ENCODE measurements at places on chromosomes 2 and 18. TPM values are rescaled to one million over a fixed set of nuclear protein-coding genes. Genes with fewer than 3 reads are reported as not detected.

- no peak overlapping the region for H3K4me3 ChIP-seq
- peak; percentile 61 for DNase-seq
- H3K27ac ChIP-seq, result peak overlapping the region; percentile 76
- H3K27me3 ChIP-seq, result no peaks in the 10 kb centered on the region
- H3K36me3 ChIP-seq, result no peaks in the 10 kb centered on the region
Measured at GRCh38 chr2:234676109-234676782, 179.4 kb upstream of the ARL4C start.

DNA sequence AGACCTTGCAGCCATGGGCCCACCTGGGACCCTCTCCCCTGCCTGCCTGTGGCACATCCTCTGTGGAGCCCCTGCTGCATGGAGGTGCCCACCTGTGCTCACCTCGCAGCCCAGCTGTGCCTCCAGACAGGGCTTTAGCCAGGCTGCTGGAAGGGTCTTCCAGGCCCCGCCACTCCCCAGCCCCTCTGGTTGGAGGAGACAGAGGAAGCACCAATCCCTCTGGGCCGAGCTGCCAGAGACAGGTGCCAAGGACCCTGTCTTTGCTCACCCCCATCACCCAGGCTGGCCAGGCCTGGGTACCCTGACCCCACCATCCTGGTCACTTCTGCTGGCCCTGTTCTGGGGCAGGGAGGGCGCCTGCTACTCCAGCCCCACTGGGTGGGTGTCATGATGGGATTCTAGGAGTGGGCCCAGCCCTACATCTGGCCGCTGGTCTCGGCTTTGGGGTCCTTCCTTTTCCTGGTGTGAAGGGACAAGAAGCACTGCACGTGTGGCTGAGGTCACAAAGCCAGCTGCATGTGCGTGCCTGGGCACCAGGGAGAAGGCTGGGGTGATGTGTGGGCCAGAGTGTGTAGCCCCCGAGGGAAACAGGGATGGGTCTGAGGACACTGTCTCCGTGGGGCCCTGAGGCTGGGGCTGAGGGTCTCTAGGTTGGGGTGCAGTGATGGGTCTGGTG is 9.3 kb upstream of the NEU4 start:
- no peak overlapping the region for H3K4me3 ChIP-seq
- peaks cover 8% of the 10 kb centered on the region for H3K4me1 ChIP-seq
- DNase-seq, result no peak
- no peaks in the 10 kb centered on the region for H3K36me3 ChIP-seq

GRCh38 chr2:134452042-134452733 is 198.3 kb downstream of the MGAT5 start:
- no peaks in the 10 kb centered on the region for H3K36me3 ChIP-seq
- no peak overlapping the region for H3K4me3 ChIP-seq
- H3K27ac ChIP-seq, result no peak overlapping the region
- H3K27me3 ChIP-seq, result no peaks in the 10 kb centered on the region

DNA sequence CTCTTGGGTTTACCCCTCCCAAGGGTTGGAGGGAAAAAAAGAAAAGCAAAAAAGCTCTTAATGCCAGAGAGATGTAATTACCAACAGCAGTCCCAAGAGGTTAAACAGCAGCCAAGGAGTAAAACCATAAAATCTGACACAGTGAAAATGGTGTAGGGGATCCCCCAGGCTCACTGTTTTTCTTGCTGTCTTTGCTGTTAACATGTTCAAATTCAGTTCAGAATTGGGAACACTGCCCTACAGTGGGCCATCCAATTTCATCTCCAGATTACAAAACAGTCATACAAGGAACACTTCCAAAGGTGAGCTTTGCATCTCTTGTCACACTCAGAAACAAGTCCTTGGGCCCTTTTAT is 54.5 kb downstream of the PLEKHM3 start:
- H3K36me3 ChIP-seq, result no peaks in the 10 kb centered on the region
- peaks cover 54% of the 10 kb centered on the region for H3K4me1 ChIP-seq
- H3K27ac ChIP-seq, result peak overlapping the region; percentile 95
- no peak for DNase-seq
- H3K27me3 ChIP-seq, result no peaks in the 10 kb centered on the region

DNA sequence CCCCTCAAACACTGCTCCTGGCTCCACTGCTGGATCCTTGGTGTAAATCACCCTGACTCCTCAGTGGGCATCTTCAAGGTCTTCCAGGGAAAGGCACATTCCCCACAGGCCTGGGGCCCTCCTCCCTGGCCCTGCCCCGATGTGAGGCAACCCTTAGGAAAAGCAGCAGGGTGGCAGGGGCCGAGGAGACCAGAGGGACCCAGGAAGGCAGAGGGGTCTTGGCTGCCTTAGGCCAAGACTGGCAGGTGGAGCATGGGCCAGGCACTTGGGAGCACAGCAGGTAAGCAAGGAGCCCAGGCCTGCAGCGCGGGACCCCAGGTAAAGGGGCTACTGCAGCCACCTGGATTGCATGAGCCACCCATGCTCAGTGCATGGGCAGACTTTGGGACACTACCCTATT is 96.9 kb downstream of the GYPC start:
- no peaks in the 10 kb centered on the region for H3K4me1 ChIP-seq
- H3K36me3 ChIP-seq, result no peaks in the 10 kb centered on the region
- H3K4me3 ChIP-seq, result no peak overlapping the region
- DNase-seq, result no peak

DNA sequence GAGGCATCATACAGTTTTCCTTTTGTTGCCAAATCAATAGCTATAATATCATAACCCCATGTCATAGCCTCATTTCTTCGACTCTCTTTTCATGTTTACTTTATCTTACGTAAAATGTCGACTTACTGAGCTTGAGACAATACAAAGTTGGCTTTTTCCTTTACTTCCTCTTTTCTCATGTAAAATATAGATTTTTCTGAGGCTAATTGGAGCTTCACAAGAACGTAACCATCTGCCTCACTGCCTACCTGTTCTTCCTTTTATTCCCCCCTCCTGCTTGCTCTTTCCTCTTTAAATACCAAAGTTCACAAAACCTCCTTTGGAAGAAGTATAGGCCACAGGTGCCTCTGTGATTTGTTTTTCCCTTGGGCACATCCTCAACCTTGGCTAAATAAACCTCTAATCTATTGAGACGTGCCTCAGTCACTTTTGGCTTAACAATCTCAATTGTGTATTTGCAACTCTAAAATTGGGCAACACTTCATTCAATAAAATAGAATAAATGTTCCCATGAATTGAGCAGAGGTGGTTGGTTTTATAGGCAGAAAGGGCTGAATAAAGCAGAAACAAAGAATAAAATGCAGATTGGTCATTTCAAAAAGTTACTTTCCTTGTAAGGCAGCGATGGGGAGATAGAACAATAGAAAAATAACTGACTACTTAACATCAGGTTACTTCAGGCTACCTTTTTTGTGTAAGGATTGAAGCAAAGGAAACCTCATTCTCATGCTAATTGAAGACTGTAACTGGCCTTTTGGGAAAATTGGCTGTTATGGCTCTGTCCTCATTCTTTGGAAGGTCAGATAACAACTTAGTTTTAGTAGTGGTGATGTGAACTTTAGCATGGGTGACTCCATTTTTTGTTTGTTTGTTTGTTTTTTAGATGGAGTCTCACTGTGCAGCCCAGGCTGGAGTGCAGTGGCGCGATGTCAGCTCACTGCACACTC is 21.3 kb downstream of the COMMD1 start:
- H3K4me1 ChIP-seq, result peaks cover 11% of the 10 kb centered on the region
- peak overlapping the region; percentile 82 for H3K27ac ChIP-seq
- no peaks in the 10 kb centered on the region for H3K36me3 ChIP-seq
- H3K27me3 ChIP-seq, result no peaks in the 10 kb centered on the region

SLC4A3 gene
- total RNA-seq, result 5.6 TPM
